ENCODE measurements at places on chromosomes 2 and 18. TPM values are rescaled to one million over a fixed set of nuclear protein-coding genes. Genes with fewer than 3 reads are reported as not detected.

DNA sequence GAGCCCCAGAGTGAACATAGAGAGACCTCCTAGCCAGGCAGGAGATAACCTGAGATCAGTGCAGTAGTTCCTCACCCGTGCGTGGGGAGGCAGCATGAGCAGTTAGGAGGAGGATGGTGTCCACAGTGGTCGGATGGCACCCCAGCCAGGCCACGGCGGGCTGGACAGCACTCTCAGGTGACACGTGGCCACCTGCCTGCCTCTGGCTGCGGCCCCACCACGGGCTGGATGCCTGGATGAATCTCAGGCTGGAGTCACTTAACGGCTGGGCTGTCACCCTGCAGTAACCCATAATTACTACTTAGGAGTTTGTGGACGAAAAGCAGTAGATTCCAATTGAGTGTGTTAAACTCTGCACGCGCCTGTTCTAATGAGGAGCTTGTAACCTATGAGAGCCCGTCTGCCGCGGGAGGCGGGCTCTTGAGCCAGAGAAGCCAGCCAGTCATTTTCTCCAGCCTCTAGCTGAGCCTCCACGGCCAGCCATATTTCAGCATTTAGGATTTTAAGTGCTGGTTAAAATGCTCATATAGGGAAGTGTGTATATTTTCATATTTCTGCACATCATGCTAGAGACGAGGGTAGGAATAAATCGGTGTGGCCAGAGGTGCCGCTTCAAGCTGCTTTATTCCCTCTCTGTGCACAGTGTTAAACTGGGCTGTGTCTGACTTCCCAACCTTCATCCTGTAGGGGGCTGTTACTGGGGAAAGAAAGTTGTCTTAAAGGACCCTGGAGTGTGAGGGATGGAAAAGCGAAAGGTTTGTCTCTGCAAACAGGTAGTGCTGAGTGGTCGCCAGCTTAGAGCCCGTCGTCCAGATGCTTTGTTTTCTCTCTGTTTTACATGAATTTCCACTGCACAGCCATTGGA lies 144.0 kb downstream of the GLI2 start:
- no peak overlapping the region for H3K27ac ChIP-seq
- no peaks in the 10 kb centered on the region for H3K27me3 ChIP-seq
- H3K4me1 ChIP-seq: no peaks in the 10 kb centered on the region
- no peak for DNase-seq

DNA sequence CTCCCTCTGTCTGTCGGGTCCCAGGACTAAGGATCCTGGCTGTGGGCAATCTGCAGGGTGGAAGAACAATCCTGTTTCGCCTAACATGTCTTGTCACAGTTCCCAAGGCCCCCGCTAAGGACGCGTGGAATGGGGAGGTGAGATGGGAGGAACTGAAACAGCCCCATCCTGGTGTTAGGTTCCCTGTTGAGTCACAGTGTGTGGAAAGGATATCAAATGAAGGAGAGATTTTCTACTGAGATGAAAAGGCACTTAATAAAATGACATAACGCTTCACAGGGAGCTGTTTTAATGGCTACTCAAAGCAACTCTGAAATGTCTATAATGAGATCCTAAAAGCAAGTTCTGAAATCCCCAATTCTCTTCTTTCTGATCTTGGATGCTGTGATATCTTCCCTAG lies 52.5 kb downstream of the RAB31 start:
- no peak overlapping the region for H3K27ac ChIP-seq
- no peaks in the 10 kb centered on the region for H3K4me1 ChIP-seq
- H3K4me3 ChIP-seq: no peak overlapping the region
- no peak for DNase-seq
- H3K36me3 ChIP-seq: peaks cover 8% of the 10 kb centered on the region

GRCh38 chr2:217798743-217799562 lies 203.8 kb downstream of the TNS1 start:
- peak; percentile 12 for DNase-seq
- no peaks in the 10 kb centered on the region for H3K36me3 ChIP-seq
- no peaks in the 10 kb centered on the region for H3K27me3 ChIP-seq
- no peak overlapping the region for H3K27ac ChIP-seq
- no peak overlapping the region for H3K4me3 ChIP-seq

- no peaks in the 10 kb centered on the region for H3K4me1 ChIP-seq
- H3K27ac ChIP-seq: no peak within 1 kb of the TSS
- no peaks in the 10 kb centered on the region for H3K27me3 ChIP-seq
- H3K4me3 ChIP-seq: no peak within 1 kb of the TSS
Observed at GRCh38 chr2:113126845-113127645, at the start of gene IL1RN. TSS of gene IL1RN (plus strand) at chr2:113127598. CDS start at chr2:113127625, 27 bp downstream.

DNA sequence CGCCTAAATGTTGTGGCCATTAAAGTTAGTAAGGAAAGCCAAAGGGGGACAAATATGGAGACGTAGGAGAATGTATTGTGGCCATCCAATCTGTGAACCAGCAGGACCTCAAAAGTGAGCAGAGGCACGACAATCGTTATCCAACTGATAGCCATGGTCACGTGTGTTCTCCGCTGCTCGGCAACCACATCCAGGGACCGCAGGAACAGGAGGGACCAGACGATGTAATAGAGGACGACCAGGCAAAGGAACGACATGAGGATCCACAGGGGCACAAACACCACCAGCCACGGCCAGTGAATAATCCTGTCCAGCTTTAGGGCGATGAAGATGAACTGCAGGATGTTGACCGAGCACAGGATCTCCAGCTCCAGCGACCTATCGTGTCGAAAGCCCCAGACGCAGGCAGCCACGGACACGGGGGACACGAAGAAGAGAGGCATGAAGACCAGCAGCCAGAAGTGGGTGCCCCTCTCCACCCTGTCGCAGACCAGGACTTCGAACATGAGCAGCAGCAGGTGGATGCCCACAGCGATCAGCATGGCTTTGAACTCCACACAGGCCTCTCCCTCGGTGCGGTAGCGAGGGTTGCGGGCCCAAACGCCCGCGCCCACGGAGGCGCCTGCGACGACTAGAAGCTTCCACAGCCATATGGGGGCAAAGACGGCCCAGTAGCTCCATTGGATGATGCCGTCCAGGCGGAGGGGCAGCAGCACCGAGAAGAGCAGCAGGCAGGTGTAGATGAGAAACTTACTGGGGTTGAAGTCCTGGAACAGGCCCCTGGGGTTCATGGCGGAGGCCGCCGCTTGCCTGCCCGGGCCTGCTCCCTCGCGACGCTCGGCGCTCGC lies 790 bp downstream of the TMEM185B start:
- H3K4me3 ChIP-seq: peak overlapping the region; percentile 78
- H3K4me1 ChIP-seq: no peaks in the 10 kb centered on the region
- peaks cover 10% of the 10 kb centered on the region for H3K36me3 ChIP-seq
- peaks cover 10% of the 10 kb centered on the region for H3K27me3 ChIP-seq
- peak; percentile 10 for DNase-seq

Gene KCNJ3
- not detected for total RNA-seq
